ENCODE measurements at places on chromosomes 2 and 18.

- no peak for DNase-seq
Measured at GRCh38 chr2:141957827-141958450, 172.9 kb downstream of the LRP1B start.

DNA sequence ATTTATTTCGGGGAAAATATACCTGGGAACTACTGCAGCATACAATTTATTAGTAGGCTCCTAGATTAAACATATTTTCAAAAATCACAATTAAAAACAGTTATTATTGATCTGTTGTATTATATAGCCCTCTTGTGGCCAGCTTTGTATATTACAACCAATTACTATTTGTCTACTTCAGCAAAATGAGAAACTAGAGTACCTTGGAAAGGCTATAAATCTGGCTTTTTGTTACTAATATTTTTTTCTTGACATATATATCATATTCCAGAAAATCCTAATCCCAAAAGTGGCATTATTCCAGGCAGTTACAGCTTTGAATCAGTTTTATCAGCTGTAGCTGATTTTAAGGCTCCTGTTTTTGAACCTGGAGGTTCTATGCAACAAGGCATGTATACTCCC is 101.2 kb downstream of the UBR3 start:
- peak; percentile 60 for DNase-seq

DNA sequence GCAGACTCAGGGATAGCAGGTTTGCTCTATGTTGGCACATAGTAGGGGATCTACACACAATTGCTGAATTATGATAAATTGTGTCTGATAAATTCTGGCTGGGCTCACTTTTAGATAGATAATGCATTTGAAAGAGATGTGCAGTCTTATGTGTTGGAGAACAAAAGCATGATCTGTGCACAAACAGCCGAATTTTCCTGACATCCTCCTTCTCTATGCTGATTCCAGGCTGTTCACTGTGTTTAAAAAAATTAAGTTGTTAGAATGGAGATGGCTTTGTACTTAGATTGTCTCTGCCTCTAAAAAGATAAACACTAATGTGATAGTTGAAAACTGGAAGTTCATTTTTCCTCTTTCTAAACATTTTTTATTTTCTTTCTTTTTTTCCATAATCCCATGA is 2.1 kb downstream of the CERS6 start:
- DNase-seq: no peak

DNA sequence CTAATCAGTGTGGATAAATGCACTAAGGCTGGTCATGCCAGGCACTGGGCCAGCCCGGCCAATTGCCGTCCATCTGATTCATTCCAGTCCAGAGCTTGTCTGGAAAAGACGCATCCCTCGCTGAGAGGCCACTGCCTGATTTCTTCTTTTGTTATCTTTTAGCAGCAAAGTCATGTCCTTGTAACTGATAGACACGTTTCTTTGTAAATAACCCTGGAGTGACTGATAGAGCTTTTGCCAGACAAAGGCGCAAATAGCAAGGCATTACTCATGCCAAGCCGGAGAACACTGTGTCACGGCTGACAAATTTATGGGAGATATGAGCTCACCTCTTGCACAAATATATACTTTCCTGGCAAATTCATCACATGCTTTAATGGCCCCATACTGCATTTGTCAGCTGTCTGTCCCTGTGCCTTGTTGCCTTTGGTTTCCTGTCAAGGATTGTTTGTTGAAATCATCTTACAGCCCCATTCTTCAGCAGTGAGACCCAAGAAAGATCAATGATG is 164.4 kb downstream of the ETAA1 start:
- no peak for DNase-seq

- no peak for DNase-seq
Measured at GRCh38 chr18:58845928-58846724, 18.6 kb upstream of the ZNF532 start.

DNA sequence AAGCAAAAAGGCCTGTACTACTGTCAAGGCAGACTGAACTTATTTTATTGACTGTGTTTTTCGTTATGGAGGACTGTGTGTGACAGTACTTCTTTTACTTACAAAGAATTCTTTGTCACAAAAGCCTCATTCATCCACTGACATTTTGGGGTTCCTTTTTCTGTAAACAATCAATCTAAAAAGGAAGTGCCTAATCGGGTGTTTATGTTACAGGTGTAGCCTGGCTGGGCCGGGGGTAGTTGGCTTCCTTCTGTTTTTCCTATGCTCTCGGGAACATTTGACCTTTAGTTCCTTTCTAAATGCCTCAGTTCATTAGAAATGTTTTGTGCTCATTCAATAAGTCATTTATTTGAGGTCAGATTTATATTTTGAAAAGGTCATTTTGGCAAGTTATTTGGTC is 8.3 kb downstream of the ZCCHC2 start:
- no peak for DNase-seq

DNA sequence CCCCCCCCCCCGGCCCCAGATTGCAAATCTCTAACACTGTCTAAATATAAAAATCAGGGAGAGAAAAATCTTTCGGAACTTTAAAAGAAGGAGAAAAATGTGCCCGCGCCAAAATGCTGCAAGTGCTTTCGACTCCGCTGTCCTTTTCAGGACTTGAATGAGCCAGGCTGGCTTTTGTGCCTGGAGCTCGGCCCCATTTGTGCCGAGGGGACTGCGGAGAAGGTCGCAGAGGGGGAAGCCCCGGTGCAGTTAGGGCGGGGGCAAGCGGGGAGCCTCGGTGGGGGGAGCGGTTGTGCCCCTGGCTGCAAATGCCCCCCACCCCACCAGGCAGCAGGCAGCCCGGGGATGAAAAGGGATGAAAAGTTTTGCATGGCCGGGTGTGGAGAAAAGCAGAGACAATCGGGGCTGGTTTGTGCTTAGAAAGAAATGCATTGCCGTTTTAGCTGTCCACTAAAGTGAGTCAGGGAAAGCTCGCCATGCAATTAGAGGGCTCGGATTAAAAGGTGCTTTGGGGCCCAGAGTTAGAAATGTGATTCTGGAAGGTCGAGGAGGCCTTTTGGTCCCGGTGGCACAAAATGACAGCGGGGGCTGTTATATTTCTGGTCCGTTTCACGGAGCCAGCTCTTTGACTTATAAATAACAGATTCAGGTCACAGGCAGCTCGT is 1.6 kb downstream of the INHBB start:
- no peak for DNase-seq

GRCh38 chr2:220946552-220946951 is 625.6 kb downstream of the EPHA4 start:
- DNase-seq: no peak

- DNase-seq: no peak
Measured at GRCh38 chr2:177178797-177179196, 33.8 kb upstream of the HNRNPA3 start.

DNA sequence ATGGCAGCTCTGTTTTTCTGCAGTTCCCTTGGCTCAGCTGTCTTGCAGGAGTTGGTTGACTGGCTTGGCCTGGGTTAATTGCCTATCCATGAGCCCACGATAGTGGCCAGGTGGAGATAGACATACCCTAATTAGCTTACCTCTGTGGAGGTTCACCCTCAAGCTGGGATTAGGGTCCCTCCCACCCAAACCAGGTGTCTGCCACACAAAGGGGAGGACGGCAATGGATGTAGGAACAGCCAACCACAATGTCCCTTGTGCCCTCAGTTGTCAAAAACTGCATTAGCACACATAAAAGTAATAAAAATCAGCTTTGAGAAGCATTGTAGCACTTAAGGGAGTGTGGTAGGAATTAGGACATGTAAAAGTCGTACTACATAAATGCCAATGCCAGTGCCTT is 4.2 kb downstream of the CYP27A1 start:
- DNase-seq: no peak

GRCh38 chr18:58196881-58197872 is 153.2 kb downstream of the NEDD4L start:
- DNase-seq: no peak

- DNase-seq: no peak
Measured at GRCh38 chr18:22485808-22486244, 68.1 kb upstream of the CTAGE1 start.

GRCh38 chr2:100718065-100718629 is 101.8 kb upstream of the NPAS2 start:
- no peak for DNase-seq

- DNase-seq: no peak
Measured at GRCh38 chr2:145538661-145539350, 1018.9 kb upstream of the ZEB2 start.

DNA sequence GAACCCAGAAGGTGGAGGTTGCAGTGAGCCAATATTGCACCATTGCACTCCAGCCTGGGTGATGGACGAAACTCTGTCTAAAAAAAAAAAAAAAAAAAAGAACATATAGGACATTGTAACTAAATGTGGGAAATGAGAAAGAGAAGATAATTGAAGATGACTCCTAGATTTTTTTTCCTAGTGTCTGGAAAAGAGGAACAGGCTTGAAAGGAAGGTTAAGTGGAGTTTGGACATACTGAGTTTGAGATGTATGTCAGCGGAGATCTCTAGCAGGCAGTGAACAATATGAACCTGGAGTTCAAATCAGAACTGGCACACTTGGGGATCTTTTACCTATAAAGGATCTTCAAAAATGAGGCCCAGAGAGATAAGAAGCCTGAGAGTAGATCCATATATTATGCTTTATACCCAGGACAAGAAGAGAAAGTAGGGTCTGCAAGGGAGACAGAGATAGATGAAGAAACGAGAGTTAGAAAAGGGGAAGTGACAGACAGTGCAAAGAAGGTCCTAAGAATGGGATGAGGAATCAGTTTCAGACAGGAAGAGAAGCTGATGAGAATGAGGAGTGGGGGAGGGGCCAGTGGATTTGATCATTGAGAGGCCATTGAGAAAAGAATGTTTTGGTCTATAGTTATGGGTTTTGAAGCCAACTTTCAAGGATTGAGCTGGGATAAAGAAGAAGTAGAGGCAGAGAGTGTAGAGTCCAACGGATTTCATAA is 46.9 kb upstream of the CD28 start:
- peak; percentile 88 for DNase-seq

DNA sequence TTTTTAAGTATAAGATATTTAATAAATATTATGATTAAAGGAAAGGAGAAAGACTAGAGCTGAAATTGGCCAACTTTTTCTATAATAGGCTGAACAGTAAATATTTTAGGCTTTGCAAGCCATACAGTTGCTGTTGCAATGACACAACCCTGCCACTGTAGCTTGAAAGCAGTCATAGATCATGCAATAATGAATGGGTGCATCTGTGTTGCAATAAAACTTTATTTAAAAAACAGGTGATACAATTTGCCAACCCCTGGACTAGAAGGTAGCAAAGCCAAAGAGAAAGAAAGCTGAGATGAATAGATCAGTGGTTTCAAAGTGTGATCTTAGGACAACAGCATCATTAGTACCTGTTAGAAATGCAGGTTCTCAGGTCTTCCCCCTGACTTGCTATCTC is 219.1 kb downstream of the SETBP1 start:
- DNase-seq: no peak

DNA sequence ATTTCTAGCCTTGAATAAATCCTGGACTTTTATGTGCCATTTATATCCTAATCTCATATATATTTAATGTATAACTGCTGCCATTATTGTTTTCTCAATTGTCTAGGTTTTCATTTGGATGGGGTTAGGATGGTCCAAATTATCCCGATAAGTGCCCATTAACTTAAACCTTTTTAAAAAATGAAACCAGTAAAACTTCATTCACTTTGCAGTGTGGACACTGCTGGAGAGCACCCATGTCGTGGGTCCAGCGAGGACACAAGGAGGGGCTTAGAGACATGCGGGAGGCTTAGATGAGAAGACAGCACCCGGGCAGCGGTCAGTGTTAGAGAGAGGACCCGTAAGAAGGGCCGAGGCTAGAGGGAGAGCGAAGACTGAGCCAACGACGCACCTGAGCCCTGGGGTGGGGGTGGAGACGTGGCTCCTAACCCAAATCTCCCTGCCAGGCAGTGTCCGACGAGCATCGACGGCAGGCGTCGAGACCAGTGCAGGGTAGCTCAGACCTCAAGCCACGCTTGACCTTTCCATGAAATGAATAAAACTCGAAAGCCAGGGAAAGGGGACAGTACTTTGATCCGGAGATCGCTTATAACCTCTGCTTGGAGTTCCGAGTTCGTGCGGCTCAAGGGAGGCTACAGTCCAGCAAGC is 9.0 kb upstream of the EN1 start:
- DNase-seq: no peak

GRCh38 chr2:168241208-168241607 is 6.2 kb downstream of the STK39 start:
- DNase-seq: no peak

- DNase-seq: no peak
Measured at GRCh38 chr2:186130748-186131641, 355.1 kb upstream of the ZC3H15 start.

GRCh38 chr18:57920036-57920435 is 116.9 kb upstream of the ATP8B1 start:
- DNase-seq: no peak

GRCh38 chr2:126345691-126346090 is 310.3 kb upstream of the GYPC start:
- no peak for DNase-seq

DNA sequence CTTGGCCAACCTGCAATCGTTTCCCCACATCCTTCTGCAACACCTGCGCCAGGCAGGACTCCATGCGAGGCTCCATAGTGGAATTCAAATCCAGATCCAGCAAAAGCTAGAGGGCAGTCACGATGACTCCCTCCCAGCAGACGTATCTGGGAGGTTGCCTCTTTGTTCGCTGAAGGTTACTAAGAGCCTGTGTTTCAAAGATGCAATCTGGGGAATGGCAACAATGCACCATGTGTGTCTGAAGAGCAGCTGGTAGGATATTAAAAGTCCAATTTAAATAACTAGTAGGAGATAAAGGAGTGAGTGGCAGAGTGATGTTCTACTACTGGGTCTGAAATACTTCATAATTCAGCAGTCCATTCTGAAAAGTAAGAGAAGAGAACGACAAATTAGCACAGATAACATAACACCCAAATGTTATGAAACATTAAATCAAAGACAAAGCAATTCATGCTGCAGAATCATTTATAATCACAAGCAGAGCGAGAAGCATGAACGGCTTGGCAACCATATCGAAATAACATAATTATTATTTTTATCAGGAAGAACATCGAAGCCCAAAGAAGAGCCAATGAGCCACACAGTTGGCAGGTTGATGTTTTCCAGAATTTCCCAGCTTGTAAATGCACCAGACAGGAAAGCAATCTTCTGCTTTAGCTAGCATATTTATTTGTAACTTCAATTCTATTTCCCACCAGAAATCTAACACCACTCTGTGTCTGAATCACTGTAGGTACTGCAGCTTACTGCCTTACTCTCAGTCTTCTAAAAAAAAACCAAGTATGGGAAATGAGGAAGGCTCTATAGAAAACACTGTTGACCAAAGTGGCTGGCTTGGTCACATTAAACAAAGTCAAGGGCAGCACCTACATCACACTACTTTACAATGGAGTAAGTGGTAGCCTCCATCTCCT is 43.2 kb downstream of the CLASP1 start:
- DNase-seq: no peak

DNA sequence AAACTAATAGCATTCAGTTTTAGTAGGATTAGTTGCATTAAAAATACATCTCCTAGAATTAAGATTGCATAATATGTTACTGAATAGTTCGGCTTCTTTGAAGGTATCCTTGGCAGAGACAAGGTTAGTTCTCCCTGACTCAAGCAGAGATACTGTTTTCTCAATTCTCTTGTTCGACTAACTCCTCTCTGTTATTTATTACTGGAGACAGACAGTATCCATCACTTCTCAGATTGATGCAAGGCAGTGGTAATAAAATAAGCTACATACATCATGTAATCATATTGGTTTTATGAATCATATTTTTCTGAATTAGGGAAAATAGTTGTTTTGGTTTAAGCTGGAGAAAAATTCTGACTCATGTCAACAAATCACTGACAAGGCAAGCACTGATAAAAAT is 134.8 kb downstream of the SLC8A1 start:
- no peak for DNase-seq

GRCh38 chr2:48592067-48592466 is 25.6 kb upstream of the GTF2A1L start:
- no peak for DNase-seq

All from suppressor macrophage (primary cell).